ENCODE measurements at places on chromosomes 7 and 10.

GRCh38 chr7:2044311-2044882, 188.3 kb downstream of the MAD1L1 start:
- DNase-seq = no peak

DNA sequence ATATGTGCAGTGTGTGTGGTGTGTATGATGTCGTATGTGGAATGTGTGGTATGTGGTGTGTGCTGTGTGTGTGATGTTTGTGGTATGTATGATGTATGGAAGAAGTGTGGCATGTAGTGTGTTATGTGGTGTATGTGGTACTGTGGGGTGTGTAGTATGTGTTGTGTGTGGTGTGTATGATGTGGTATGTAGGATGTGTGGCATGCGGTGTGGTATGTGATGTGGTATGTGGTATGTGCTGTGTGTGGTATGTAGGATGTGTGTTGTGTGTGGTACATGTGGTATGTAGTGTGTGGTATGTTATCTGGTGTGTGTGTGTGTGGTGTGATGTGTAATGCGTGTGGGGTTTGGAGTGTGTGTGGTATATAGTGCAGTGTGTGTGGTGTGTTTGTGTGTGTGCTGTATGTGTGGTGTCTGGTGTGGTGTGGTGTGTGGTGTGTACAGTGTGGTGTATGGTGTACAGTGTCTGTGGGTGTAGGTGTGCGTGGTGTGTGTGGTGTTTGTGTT, 129.6 kb downstream of the ATP6V0E2 start:
- DNase-seq = no peak

GRCh38 chr10:81215498-81215897, 659.5 kb upstream of the NRG3 start:
- no peak for DNase-seq

DNA sequence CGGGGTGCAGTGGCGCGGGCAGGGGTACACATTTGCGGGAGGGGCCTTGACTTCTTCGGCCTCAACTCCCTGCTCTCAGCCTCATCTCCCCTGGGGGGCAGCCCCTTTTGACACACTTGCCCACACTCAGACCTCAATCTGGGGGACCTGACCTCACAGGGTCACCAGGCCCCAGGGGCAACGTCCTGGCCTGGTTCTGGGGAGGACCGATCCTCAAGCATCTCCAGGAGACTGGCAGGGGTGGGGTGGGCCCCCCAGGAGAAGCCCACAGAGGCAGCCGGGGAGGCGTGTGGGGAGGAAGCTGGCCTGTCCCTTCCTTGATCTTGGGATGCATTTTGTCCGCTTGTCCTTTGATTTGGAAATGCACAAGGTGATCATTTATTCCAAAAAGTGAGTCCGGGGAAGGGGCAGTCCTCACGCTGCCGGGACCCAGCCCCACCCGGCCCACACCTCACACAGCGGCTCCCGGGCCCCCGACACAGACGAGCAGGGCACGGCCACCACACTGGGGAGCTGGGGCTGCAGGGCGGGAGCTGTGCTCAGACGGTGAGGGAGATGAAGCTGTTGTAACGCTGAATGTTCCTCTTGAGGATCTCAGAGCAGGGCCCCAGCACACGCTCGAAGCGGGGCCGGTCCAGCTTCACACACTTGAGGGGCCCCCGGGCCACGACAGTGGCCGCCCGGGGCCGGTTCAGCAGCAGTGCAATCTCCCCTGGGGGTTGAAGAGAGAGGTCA, 30.4 kb upstream of the PDGFA start:
- no peak for DNase-seq

DNA sequence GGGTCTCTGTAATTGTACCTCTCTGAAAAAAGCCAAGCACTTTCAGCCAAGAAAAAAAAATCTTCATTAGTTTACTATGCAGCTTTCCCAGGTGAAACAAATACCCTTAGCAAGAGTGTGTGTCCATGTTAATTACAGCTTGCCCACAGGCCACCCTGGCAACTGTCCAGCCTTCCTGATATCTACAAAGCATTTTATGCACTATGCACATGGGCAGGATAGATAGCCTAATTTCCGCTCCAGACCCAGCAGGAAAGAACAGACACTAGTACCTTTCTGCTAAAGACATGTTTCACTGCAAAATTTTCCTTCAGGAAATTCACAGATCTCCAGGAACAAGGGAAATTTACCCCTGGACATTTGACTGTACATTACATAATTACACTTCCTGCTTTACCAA, 24.4 kb downstream of the CACNA2D1 start:
- DNase-seq = no peak

DNA sequence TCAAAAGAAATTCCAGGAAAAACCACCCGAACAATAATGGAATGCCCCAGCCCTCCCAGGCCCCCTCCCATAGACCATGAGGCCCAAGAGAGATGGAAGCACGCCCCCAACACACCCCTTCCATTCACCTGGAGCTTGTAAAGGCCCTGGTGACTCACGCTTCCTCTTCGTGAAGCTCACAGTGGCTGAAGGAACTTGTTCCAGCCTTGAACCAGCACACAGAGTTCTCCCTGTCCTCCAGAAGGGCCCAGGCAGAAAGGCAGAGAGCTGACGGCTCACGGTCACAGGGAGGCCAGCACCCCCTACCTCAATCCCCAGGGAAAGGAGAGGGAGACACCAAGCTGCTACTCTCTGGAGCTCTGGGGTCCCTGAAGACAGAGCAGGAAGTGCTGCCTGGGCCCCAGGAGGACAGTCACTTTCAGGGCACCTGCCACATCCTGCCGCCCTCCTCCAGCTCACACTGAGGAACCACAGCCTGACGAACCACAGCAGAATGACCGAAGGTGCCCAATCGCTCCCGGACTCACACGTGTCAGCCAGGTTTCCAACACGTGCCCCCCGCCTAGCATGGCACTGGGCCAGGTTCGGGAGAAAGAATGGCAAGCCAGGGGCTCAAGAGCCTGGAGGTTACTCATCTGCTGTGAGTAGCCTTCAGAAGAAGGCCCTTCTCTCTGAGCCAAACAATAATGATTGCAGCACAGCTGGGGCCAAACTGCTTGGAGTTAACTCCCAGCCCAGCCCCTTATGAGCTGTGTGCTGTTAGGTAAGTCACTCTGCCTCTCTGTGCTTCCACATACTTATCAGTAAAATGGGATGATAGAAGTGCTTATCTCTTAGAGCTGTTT, 52.8 kb downstream of the DLG5 start:
- no peak for DNase-seq

GRCh38 chr7:7323352-7323751, 141.0 kb downstream of the C1GALT1 start:
- no peak for DNase-seq

DNA sequence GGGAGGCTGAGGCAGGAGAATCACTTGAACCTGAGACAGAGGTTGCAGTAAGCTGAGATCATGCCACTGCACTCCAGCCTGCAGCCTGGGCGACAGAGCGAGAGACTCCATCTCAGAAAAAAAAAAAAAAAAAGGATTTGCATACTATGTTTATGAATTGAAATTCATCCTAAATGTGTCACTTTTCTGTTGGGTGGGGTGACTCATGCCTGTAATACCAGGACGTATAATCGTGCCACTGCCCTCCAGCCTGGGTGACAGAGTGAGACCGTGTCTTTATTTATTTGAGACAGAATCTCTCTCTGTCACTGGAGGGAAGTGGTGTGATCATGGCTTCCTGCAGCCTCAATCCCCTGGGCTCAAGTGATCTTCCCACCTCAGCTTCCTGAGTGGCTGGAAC, 5.8 kb downstream of the ZNF212 start:
- DNase-seq = no peak

GRCh38 chr10:99659868-99660366, 608 bp downstream of the ENTPD7 start:
- DNase-seq = no peak

DNA sequence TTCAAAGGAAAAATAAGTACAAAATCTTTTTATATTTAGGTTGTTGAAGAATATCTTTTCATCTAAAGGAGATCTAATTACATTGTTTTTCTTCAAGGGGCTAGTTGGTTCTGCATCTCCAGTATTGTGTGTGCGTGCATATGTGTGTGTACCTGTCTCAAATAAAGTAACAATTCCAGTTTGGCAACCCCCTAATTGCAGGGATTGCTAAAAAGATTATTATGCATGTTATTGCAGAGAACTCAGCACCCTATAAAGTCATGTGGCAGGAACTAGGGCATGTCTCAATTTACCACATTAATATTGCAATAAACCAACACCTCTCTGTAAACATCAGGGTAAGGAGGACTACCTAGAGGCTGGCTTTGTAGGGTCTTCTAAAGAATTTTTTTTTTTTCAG, 37.0 kb downstream of the MRPS33 start:
- no peak for DNase-seq

DNA sequence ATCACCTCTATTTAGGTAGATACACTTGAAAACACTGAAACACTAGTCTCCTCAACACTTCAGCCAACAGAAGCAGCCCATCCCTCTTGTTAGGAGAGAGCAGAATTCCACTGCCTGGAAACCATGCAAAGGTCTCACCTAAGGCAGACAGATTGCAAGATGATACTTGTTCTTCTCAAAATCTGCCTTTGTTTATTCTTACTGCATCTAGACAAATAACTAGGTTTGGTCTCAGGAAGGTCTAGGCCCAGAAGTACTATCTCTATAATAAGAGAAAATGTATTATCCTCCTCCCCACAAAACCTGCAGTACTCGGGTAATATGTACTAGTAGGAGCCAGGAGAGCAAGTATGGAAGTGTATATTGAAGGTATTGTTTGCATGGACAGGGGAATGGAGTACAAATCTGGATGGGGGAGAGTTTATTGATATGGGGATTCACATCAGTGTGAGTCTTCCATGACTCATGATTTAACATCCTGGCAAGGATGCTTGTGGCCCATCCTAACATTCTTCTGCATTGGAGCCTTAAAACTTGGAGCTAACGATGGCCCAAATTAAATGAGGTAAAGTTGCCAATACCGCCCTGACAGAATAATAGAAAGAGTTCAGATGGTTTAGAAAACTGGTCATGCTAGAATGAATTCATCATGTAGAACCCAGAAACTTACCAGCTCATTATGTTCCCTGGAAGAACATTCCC, 109.2 kb downstream of the EPC1 start:
- no peak for DNase-seq

DNA sequence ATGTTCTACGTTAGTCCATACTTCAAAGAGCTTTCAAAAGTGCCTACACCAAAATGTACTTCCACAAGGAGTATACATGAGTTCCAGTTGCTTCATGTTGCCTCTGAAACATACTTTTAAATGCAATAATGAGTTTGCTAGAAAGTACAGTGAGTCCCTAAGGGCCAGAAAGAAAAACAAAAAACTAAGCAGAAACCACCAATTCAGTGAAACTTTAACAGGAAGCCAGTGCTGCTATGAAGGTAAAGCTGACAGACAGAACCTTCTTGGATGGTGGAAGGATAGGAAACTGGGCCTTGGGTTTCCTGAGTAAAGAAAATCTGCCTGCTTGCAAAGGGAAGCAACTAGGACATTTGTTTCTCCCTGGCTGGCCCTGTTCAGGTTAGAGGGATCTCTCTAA, 104.2 kb downstream of the CTTNBP2 start:
- no peak for DNase-seq

- no peak for DNase-seq
Measured at GRCh38 chr10:83941189-83941588, 198.1 kb upstream of the GHITM start.

All from T follicular helper cell (primary cell).